ENCODE measurements at places on chromosomes 5 and 9. TPM values are rescaled to one million over a fixed set of nuclear protein-coding genes. Genes with fewer than 3 reads are reported as not detected.

The CCNH gene
- 63.2 TPM for total RNA-seq

The NMUR2 gene
- not detected for total RNA-seq

The IL11RA gene
- total RNA-seq, result 10.6 TPM

The LCP2 gene
- total RNA-seq, result 0.61 TPM

The SERF1B gene
- total RNA-seq, result 26.4 TPM

The NIPAL4 gene
- 0.12 TPM for total RNA-seq

The TGFBI gene
- 0.64 TPM for total RNA-seq

The EIF4EBP3 gene
- total RNA-seq, result 6.0 TPM

The PCDHB7 gene
- not detected for total RNA-seq

The NAIP gene
- 7.0 TPM for total RNA-seq

The FOXD4 gene
- total RNA-seq, result 2.8 TPM

The TMC1 gene
- 0.57 TPM for total RNA-seq

The CAMK2A gene
- total RNA-seq, result not detected

All from HCT116 (cell line).